ENCODE measurements at places on chromosomes 6 and 20. TPM values are rescaled to one million over a fixed set of nuclear protein-coding genes. Genes with fewer than 3 reads are reported as not detected.

Gene DEFB132
- not detected for total RNA-seq

GRCh38 chr6:34334796-34335416, 57.6 kb downstream of the NUDT3 start:
- DNase-seq: no peak

GRCh38 chr6:6217855-6218758, 102.4 kb downstream of the F13A1 start:
- DNase-seq: no peak

Gene ULBP1
- total RNA-seq: 1.8 TPM

DNA sequence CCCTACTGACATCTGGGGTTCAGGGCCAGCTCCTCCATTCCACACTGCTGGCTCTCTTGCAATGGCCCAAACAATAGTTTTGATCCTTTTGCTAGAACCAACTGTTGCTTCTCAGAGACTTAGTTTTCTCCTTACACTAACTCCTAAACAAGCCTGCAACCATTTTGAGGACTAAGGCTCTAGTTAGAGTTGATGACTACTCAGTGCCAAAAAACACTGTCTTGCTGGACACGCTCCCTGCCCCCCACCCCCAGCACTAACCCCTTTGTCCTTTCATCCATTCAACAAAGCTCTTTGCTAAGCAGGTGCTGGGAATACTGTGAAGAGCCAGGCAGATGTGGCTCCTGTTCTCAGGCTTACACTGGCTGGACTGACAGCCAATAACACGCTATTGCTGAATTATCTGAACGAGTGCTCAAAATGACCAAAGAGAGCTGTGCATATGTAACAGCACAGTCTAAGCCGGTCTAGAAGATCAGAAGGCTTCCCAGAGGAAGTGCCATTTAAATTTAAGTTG, 17.6 kb downstream of the GCLC start:
- no peak for DNase-seq

GRCh38 chr6:89613790-89614189, 24.8 kb downstream of the LYRM2 start:
- DNase-seq: no peak

DNA sequence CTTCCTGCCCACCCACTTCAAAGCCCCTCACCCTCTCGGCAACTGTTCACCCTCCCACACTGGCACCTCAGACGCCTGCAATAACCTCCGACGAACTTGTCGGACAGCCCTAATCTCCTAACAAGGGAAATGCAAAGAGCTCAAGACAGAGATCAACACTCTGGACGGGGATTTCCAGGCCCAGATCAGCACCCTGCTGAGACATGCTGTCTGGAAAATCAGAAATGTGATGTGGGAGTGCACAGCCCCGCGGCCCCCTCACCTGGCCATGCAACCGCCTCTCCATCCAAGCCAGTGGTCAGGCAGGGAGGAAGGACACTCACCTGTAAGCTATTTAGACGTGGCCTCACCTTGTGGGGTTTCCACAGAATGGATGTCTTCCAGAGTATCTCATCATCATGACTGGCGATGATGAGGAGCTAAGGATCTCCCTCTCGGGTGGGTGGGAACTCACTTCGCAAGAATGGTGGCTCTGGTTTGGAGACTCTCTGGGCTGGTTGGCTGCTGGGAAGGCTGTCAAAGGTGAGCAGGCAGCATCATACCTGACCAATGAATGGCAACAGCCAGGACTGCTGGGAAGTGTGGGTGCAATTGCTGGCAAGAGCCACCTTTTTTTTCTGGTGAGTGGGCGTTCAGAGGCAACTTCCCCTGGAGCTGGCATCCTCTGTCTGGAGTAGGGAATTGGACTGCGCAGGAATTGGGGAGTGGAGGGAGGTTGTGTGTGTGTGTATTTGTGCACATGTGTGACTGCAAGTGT, 28.1 kb upstream of the ADTRP start:
- peak; percentile 41 for DNase-seq

DNA sequence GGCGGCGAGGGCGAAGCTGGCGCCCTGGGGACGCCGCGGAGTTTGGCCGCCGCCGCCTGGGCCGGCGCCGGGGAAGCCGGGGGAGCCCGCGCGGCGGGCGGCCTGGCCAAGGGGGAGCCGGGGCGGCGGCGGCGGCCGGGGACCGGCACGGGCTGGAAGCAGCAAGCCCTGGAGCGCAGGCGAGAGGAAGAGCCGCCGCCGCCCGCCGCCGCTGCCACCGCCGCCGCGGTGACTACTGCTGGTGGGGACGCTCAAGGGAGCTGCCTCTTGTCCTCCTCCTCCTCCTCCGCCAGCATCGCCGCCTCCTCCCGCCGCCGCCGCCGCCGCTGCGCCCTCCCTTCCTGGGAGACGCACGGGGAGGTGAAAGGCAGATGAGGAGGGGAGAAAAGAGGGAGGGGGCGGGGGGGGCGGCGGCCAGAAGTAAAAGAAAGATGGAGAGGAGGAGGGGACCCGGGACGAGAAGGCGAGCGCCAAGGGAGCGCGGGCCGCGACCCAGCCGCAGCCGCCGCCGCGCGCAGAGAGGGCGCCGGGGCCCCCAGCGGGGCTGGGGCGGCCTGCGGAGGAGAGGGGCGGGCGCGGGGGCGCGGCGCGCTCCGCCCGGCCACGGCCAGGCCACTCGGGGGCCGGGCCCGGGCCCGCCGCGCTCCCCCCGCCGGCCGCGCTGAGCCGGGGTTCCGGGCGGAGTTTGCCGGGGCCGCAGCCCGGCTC, 846 bp downstream of the PDE10A start:
- DNase-seq: no peak

GRCh38 chr6:41072836-41073202, at the start of gene NFYA:
NFYA (plus strand) TSS chr6:41072974; CDS start chr6:41079090, 6,116 bp downstream.
- DNase-seq: no peak

- DNase-seq: no peak
These were observed 7.0 kb downstream of the UQCC1 start for GRCh38 chr20:35404614-35405259.

- no peak for DNase-seq
These were observed 212.0 kb upstream of the PCSK2 start for GRCh38 chr20:17014756-17015366.

Gene SLC32A1
- not detected for total RNA-seq

GRCh38 chr6:132703936-132704335, 9.9 kb downstream of the VNN1 start:
- no peak for DNase-seq

- no peak for DNase-seq
These were observed 587.2 kb downstream of the EPM2A start for GRCh38 chr6:145147981-145148749.

Gene CST5
- total RNA-seq: not detected

Gene PDE10A
- not detected for total RNA-seq

Gene HEY2
- not detected for total RNA-seq

Gene THBS2
- not detected for total RNA-seq

GRCh38 chr6:106146852-106147351, 60.8 kb downstream of the PRDM1 start:
- DNase-seq: no peak

Gene GNRH2
- 24.0 TPM for total RNA-seq

Gene RIMS4
- total RNA-seq: not detected

Gene TBXT
- total RNA-seq: not detected

- no peak for DNase-seq
These were observed 16.5 kb upstream of the TMEM30A start for GRCh38 chr6:75301088-75301487.

Gene TRAM2
- total RNA-seq: 2.6 TPM

GRCh38 chr6:21772884-21773575, 179.5 kb downstream of the SOX4 start:
- DNase-seq: no peak

Gene COL9A1
- total RNA-seq: not detected

- DNase-seq: no peak
These were observed 10.4 kb downstream of the PXT1 start for GRCh38 chr6:36432151-36432671.

Gene ASXL1
- 147 TPM for total RNA-seq

Gene SCUBE3
- total RNA-seq: not detected

Gene CST7
- 81.8 TPM for total RNA-seq

DNA sequence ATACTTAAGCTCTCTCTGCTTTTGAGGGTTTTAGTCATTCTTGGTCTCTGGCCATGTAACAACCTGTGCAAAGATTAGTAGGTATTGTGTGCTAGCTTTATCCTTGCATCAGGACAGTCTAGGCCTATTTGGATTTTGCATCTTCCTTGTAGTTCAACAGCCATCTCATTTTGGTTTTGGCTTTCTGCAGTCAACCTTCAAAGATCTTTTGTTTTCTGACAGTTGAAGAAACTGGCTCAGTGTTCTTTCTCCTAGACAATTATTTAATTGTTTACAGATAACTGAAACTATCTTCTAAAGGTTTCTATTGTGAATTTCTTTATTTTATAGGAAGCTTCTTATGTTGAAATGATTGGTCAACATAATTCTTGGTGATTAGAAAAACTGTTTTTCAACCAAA, 307.5 kb downstream of the CDKAL1 start:
- no peak for DNase-seq

Gene UFL1
- 29.7 TPM for total RNA-seq

Gene MCHR2
- total RNA-seq: not detected

DNA sequence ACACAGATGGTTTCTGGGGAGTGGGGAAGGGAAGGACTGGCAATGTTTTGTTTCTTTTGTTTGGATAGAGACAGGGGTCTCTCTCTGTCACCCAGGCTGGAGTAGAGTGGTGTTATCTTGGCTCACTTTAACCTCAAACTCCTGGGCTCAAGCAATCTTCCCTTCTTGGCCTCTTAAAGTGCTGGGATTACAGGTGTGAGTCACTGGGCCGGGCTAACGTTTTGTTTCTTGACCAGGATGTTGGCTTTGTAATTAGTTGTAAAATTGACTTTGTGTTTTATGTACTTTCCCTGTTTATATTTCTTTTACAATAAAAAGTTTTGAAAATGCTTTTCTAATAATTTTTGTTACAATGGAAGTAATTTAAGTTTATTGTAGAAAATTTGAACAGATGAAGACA, 10.9 kb downstream of the SPATS1 start:
- DNase-seq: no peak

DNA sequence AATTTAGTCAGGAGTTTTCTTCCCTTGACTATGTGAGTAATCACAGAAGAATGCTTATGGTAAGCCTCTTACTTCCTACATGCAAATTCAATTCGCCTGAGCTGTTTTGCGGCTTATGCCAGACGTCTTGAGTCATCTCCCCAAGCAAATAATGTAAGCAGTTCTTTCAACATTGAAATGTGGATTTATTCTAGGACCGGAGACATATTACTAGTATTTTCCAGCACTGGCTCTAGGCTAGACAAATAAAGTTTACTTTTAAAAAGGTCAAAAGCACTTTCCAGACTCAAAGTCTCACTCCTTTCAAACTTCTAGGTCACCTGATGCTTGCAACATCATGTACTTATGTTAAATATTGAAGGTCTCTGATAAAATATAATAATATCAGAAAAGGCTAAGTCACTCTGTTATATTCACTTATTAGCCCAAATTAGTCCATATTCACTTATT, 38.1 kb upstream of the NOX3 start:
- peak; percentile 62 for DNase-seq

DNA sequence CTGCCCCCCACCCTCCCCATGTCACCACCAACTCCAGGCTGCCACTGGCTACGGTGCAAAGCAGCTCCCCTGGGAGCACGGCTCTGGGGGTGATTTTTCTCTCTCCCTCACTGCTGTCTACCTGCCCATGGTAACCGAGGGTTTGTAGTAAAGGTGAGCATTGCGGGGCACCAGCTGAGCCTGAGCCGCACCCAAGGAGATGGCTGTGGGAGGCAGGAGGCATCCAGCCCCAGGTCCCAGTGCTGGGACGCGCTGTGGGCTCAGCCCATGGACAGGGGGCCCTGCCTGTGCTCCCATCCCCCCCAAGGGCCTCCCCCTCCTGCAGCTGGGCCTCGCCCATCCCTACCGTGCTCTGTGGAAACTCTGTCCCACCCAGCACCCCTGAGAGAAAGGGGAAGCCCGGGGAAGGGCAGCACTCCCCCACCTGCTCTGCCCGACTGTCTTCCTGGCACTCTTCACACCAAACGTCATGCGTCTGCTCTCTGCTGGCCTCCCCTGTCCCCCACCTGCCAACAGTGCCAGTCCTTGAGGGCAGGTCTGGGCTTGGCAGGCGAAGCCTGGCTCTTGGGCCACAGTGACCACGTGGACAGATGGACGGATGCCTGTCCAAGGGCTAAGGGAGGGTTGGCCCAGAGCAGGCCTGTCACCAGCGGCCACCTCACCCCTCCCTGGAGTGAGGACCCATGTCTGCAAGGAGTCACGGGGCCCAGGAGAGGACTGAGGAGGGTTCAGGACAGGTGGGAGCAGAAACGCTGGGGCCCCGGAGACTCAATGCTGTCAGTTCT, 3.8 kb upstream of the CHRNA4 start:
- no peak for DNase-seq

DNA sequence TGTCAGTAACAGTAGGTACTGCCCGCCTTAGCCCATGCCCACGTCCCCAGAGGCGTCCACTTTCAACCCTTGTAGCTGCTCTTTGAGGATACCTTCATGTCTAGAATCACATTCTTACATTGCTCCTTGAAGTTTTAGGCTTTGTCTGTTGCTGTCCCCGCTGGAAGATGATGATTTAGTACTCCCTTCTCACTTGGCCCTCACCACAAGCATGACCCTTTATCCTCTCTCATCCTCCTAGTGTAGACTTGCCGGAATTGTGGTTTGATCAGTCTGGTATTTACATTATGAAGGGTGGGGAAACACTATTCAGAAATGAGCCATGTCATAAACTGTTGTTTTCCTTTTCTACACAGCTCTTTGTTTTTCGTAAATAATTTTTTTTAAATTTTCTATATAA, 87.4 kb downstream of the ARID1B start:
- no peak for DNase-seq

- no peak for DNase-seq
These were observed 88.9 kb downstream of the SOBP start for GRCh38 chr6:107578642-107579341.

GRCh38 chr6:134081506-134081905, 29.1 kb upstream of the SLC2A12 start:
- no peak for DNase-seq

Measured in activated CD4-positive, alpha-beta memory T cell treated with anti-CD3 and anti-CD28 coated beads for 36 hours (primary cell).